Left ventricle myocardium superior (tissue), 1 donor: ENCODE measurements at places on chromosomes 3 and 15. TPM values are rescaled to one million over a fixed set of nuclear protein-coding genes. Genes with fewer than 3 reads are reported as not detected.

DNA sequence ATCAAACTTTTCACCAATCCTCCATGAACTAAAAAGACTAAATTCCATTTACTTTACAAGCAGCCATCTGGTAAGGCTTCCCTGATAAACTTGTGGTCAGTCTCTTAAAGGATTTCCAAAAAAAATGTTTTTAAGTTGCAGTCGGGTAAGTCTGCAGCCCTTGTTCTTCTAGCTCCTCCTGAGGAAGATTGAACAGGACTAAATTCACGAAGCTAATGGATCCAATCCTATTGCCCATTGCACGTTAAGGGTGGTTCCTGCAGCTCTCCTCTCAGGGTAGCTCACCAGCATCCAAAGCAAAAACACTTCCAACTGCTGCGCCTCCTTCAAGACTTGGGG, 2.8 kb downstream of the HES1 start:
- DNase-seq = no peak

IL16 gene
- total RNA-seq = 5.5 TPM

DNA sequence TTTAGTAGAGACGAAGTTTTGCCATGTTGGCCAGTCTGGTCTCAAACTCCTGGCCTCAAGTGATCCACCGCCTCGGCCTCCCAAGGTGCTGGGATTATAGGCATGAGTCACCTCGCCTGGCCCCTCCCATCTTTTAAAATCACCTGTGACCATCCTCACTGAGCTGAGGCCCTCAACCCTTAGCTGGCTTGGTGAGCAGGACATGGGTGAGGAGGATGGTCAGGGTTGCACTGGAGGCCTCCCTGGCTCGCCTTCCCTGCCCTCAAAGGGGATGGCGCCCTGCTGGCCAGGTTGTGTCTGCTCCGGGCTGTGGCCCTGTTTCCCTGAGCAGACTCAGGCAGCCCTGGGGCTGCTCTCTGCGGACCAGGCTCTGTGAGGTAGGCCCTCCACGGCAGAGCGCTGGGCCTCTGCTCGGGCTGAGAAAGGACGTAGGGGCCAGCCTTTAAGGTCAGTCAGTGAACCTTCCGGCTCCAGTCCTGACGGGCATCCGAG, 33.7 kb downstream of the SYNM start:
- no peak for DNase-seq

- DNase-seq = no peak
Measured at GRCh38 chr15:63918901-63919348, 85.2 kb upstream of the HERC1 start.

- DNase-seq = no peak
Measured at GRCh38 chr3:72496051-72496670, 352.1 kb downstream of the SHQ1 start.

DNA sequence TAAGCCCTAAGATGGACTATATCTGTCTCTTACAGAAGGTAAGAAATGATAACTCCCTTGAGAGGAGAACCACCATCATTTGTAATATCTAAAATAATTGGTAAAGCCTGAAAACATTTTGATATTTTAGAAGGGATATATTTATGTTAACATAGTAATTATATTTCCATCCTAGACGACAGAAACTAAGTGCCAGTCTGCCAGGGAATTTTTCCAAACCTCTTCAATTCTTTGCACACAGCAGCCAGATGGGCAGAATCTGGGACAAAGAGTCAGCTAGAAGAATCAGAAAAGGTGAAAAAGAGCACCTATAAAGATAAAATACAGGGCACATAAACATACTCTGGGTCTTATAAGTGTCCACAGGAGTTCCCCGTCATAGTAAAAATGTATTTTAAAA, 70.0 kb upstream of the CBLB start:
- DNase-seq = no peak

CPLX3 gene
- total RNA-seq = 4.1 TPM

GRCh38 chr3:100189444-100189964, 71.3 kb upstream of the TBC1D23 start:
- peak; percentile 29 for DNase-seq

TMEM212 gene
- total RNA-seq = not detected
